ENCODE measurements at places on chromosomes 1 and 21.

GRCh38 chr1:76769911-76770310 is 97.4 kb upstream of the ST6GALNAC5 start:
- DNase-seq = no peak

GRCh38 chr21:38438462-38438893 is 59.8 kb downstream of the ERG start:
- no peak for DNase-seq

GRCh38 chr1:35032384-35032739 is 617 bp upstream of the ZMYM6 start:
- no peak for DNase-seq

DNA sequence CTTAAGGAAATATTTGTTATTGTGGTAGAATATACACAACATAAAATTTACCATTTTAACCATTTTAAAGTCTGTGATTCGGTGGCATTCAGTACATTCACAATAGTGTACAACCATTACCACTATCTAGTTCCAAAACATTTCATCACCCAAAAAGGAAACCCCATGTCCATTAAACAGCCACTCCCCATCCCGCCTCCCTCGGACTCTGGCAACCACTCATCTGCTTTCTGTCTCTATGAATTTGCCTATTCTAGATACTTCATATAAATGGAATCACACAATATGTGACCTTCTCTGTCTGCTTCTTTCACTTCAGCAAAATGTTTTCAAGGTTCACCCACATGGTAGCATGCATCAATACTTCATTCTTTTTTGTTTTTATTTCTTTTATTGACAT is 51.3 kb downstream of the PTP4A2 start:
- DNase-seq = no peak

- no peak for DNase-seq
These were observed 294.8 kb downstream of the PTPRC start for GRCh38 chr1:198933515-198934222.

- DNase-seq = no peak
These were observed 102.8 kb downstream of the KCTD3 start for GRCh38 chr1:215669806-215670491.

GRCh38 chr1:218664385-218665170 is 319.4 kb downstream of the TGFB2 start:
- DNase-seq = no peak

DNA sequence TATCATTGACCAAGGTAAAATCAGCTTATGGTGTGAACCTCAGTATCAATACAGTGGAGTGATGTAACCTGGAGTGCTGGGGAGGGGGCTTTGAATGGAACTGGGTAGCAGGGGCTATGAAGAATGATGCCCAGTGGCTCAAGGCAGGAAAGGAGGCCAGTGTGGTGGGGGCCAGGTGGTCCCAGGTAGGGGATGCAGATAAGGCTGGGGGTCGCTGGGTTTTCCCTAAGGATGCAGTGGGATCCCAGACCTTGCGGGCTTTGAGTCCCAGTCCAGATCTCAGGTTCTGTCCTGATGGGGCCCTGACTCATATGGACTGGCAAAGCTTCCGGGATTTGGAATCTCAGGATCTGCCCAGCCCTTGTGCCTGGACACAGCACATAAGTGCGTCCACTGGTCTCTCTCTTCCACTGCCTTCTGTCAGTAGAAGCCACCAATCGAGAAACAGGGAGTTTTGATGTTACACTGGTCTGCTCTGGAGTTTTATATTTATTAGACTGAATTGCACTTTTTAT is 52.0 kb downstream of the S100B start:
- no peak for DNase-seq

GRCh38 chr1:237045278-237046016 is 3.5 kb downstream of the RYR2 start:
- no peak for DNase-seq

- DNase-seq = no peak
These were observed 1823.9 kb downstream of the PLA2G4A start for GRCh38 chr1:188652678-188653077.

DNA sequence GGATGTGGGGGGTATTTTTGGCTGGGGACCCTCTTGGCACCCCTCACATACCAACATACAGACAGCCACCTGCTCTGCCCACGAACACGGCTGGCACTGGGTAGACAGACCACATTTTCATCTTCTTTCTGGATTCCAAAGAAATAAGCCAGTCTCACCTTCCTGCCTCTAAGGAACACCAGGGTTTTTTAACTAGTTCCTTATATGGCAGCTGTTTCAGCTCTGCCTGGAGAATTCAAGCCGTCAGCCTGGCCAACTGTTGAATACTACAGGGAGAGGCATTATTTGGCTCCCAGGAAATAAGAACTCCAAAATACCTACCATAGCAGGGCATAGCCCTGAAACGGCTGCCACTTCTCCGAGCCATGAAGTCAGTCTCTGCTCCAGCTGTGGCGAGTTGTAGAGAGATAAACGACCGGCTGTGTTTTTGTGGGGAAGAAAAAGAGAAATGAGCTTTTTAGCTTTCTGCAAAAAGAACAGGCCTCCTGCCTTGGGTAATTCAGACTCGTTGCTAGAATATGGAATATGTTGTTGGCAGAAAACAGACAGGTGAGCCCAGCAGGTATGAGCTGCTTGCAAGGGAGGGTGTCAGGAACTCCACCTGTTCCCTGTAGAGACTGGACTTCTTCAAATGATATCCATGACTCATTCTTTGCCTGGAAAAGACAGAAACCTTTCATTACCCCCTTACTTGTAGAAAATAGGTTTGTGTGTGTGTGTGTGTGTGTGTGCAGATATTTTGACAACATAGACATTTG is 51.8 kb downstream of the MT1HL1 start:
- DNase-seq = no peak

DNA sequence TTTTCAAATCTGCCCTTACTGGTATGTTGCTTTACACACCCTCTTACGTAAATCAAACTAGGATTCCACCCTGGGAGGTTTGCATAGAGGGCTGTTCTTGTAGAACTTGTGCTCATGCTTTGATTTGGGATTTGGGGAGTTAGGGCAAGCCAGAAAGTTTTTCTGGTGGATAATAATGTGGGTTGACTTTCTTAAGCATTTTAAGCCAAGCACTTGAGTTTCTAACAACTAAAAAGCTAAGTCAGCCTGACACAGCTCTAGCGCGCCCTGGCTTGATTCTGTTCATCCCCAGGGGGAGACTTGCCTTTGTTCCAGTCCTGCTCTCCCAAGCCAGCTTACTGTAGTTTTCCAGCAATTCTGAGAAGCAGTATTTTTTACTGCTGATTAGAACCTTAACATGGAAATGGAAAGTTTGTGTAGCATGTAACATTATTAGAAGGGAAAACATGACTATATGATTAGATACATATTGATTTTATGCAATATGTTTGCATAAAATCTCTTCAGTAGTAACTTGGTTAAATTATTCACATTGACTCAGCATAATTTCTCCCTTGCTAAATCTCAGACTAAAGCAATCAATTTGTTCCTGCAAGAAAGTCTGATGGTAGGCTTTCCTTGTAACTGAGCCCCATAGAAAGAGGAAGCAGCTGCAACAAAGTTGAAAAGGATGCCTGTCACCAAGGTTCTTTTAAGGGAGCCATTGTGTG is 11.0 kb upstream of the PGD start:
- DNase-seq = no peak

GRCh38 chr1:244713332-244713731 is 60.4 kb downstream of the DESI2 start:
- no peak for DNase-seq

GRCh38 chr1:248926401-248927182 is 20.6 kb downstream of the PGBD2 start:
- DNase-seq = no peak

- DNase-seq = no peak
These were observed 28.5 kb upstream of the UMODL1 start for GRCh38 chr21:42042651-42043050.

GRCh38 chr1:61638911-61639605 is 85.9 kb downstream of the TM2D1 start:
- no peak for DNase-seq

GRCh38 chr1:58648842-58649241 is 51.0 kb downstream of the MYSM1 start:
- DNase-seq = no peak

GRCh38 chr1:210674151-210674550 is 345.4 kb downstream of the HHAT start:
- no peak for DNase-seq

- no peak for DNase-seq
These were observed 24.9 kb upstream of the MAP1LC3C start for GRCh38 chr1:242023805-242024204.

DNA sequence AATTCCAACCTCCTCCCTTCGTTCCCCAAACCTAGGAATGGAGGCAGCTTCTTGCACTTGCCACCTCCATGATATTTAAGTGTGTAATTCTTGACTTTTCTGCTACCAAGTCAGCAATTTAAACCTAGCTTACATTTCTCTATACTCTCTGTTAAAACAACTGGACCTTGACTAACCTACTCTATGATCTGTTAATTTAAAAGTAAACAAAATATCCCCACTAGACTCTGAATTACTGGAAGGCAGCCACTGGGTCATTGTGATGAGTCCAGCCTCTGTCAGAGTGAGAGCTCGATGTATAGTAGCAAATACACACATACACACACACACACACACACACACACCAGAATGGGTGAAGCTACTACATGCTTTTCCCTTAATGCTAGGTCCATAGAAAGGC is 40.0 kb upstream of the DHCR24 start:
- no peak for DNase-seq

- no peak for DNase-seq
These were observed 9.5 kb downstream of the SH3BP5L start for GRCh38 chr1:248816042-248816851.

GRCh38 chr1:31785947-31786290 is 21.8 kb upstream of the ADGRB2 start:
- DNase-seq = no peak

DNA sequence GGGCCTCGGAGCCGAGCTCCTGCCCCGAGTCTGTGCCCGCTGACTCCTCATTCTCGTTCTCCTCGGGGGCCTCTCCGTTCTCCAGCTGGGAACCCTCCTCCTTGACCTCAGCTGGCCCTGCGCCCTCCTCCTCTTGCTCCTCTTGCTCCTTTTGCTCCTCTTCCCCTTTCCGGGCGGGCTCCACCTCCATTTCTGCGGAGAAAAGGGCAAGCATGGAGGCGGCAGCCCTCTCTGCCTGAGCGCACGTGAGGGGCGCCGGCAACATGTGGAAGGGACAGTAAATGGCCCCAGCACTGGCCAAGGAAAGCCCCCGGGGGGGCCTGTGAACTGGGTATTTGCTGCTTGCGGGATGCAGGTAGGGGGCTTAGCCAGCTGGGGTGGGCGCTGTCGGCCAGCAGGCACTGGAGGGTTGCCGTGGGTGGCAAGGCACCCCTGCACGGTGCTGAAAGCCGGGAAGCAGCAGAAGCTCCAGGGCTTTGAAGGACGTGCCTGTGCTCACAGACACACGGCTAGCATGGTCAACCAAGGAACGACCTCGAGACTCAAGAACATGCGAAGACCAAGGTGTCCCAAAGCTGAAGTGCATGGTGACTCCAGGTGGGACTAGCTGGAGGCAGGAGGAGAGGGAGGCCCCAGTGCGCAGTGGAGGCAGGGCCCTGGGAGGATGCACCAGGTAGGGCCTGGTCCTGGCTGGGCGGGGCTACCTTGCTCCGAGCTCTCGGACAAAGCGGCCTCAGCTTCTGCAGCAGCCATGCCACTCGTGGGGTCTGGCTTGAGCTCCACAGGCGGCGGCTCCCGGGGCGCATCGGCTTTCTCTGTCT is 30.7 kb downstream of the ZBTB17 start:
- DNase-seq = no peak

DNA sequence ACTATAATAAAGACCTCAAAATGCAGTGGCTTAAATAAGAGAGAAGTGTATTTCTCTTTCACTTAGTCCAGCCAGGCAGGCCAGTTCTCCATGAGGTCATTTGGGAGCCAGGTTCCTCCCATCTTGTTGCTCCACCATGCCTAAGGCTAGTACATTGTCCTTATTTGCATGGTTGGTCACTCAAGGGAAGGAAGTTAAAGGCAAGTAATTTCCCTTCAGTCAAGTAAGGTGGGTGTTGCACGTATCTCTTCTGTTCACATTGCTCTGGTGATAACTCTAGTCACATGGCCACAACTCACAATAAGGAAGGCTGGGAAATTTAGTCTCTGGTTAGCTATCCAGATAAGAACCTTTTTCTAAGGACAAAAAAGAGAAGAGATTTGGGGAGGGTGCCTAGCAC is 27.2 kb upstream of the TADA1 start:
- no peak for DNase-seq

GRCh38 chr1:91712981-91713841 is 172.7 kb downstream of the TGFBR3 start:
- no peak for DNase-seq

GRCh38 chr1:43900386-43900785 is 33.2 kb upstream of the ARTN start:
- no peak for DNase-seq

DNA sequence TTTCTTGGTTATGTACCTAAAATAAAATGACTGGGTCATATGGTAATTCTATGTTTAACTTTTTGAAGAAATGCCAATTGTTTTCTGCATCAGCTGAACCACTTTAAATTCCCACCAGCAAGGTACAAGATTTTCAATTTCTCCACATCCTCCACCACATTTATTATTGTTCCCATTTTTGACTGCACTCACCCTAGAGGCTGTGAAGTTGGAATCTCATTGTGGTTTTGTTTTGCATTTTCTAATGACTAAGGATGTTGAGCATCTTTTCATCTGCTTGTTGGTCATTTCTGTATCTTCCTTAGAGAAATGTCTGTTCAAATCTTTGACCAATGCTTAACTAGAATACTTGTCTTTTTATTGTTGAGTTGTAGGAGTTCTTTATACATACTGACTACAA is 72.5 kb downstream of the ASTN1 start:
- no peak for DNase-seq

- DNase-seq = no peak
These were observed at the start of gene FCRL3 for GRCh38 chr1:157700732-157701131. Gene FCRL3 (minus strand): TSS chr1:157700769. CDS start chr1:157700489, 280 bp downstream.

DNA sequence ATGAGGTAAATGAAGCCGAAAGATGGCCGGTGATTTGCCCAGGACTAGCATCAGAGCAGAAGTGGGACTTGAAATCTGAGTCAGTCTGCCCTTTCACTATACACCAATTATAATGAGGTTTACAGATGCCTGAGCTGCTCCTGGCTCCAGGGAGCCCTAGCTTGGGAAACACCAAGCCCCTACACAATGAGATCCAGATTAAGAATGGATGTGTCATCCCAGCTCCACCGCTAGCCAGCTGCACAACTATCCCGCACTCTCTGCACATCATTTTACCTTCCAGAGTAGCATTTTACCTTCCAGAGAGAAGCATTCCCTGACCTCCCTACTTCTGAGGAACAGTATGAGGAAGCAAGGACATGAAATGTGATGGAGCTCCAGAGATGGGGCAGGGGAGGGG is 27.0 kb downstream of the SERTAD4 start:
- no peak for DNase-seq

GRCh38 chr1:225745273-225745672 is 32.4 kb upstream of the SRP9 start:
- no peak for DNase-seq

GRCh38 chr1:197106869-197107268 is 39.6 kb downstream of the ASPM start:
- DNase-seq = no peak

GRCh38 chr1:212727386-212728181 is 27.9 kb upstream of the BATF3 start:
- no peak for DNase-seq

All from activated CD4-positive, alpha-beta T cell treated with anti-CD3 and anti-CD28 coated beads, Interleukin-2, amount 50 U/mL, for 24 hours (primary cell).